Mammary epithelial cell (primary cell): ENCODE measurements at places on chromosomes 7 and 10. TPM values are rescaled to one million over a fixed set of nuclear protein-coding genes. Genes with fewer than 3 reads are reported as not detected.
A peak's percentile ranks its signal among the peaks of the same experiment; 100 is the strongest.

DNA sequence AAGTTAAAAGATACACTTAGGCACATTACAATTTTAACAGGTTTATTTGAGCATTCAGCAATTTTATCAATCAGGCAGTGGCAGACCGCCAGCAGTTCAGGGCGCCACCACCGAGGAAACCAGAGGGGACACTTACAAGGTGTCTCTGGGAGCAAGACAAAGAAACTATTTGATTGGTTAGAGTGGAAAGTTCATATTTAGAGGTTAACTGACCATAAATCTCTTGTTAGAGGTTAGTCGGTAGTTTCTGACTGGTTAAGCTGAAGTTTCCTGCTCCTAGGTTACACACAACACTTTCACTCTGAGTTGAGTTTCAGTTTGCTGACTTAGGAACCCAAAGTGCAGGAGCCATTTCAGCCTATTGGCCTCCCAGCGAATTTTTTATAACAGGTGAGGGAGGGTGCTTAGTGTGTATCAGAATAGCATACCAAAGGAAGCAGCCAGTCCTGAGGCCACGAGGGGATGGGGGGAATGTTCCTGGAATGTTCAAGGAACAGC lies 10.8 kb upstream of the PVRIG start:
- DNase-seq: no peak

Gene SORCS1
- not detected for total RNA-seq

Gene KRIT1
- 40.2 TPM for total RNA-seq

GRCh38 chr10:29588629-29589421 lies 45.9 kb downstream of the SVIL start:
- DNase-seq: peak; percentile 46

DNA sequence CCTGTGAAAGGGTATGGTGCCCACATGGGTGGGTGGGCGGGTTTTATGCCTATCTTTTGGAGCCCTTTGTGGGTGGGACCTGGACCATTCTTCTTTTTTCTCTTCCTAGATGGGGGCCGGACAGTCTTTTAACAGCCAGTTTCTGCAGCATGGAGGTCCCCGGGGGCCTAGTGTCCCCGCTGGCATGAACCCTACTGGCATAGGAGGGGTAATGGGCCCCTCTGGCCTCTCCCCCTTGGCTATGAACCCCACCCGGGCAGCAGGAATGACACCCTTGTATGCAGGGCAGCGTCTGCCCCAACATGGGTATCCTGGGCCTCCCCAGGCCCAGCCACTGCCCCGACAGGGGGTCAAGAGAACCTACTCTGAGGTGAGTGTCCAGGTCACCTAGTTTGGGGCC lies 9.1 kb downstream of the ZMIZ2 start:
- DNase-seq: no peak

DNA sequence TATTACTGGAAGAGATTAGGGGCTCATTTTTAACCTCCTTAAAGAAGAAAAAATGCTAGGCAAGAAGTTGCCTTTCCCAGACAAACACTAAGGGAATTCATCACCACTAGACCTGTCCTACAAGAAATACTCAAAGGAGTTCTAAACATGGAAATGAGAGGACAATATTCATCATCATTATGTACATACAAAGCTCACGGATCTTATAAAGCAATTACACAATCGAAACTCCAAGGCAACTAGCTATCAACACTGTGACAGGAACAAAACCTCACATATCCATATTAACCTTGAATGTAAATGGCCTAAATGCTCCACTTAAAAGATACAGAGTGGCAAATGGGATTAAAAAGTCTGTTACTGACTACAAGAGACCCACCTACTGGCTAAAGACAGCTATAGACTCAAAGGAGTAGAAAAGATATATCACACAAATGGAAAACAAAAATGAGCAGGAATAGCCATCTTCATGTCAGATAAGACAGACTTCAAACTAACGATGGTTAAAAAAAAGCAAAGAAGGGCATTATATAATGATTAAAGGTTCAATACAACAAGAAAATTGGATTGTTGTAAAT lies 246.6 kb downstream of the ADRA2A start:
- DNase-seq: no peak

DNA sequence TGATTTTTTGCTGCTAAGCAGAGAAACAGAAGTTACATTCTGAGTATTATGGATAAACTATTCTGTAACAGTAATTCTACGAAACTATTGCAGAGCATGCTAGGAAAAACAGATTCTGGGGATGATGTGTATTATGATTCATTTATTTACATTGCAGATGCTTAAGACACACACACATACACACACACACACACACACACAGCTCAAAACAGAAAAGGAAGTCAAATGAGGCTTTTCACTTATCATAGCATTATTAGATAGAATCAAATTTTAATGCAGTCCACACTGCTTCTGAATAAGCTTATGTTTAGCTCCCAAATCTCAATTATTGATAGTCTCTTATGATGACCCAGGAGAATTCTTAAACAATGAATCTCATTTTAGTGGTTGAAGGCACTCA lies 307.2 kb downstream of the HGF start:
- DNase-seq: peak; percentile 59

Gene MYL10
- total RNA-seq: not detected

Gene SLC29A3
- total RNA-seq: 3.5 and 3.7 TPM in 2 replicates

Gene ADRB1
- not detected for total RNA-seq

GRCh38 chr10:13078912-13079775 lies 20.8 kb upstream of the OPTN start:
- no peak for DNase-seq

DNA sequence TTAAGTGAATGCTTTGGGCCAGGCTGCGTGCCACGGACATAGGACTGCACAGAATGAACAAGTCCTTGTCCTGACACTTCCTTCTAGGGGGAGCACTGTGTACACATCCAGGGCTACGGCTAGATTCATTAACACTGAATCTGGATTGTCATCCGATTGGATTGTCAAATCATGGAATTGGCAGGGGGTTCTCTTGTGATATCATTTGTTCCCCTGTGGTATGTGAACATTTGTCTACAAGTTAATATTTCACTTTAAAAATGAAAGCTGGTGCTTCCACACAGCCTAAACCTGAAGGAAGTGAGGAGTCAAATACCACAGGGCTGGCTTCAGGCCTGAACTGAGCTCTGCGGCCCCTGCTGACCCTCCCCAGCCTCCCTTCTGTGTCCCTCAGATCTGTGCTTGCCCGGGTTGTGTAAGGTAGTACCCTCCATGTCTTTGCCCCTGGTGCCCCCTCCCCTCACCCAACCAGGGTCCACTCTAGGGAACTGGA lies 75.6 kb downstream of the SNX10 start:
- no peak for DNase-seq

Gene ENKUR
- total RNA-seq: 0.24 TPM in 1 of 2 replicates, not detected in the other

DNA sequence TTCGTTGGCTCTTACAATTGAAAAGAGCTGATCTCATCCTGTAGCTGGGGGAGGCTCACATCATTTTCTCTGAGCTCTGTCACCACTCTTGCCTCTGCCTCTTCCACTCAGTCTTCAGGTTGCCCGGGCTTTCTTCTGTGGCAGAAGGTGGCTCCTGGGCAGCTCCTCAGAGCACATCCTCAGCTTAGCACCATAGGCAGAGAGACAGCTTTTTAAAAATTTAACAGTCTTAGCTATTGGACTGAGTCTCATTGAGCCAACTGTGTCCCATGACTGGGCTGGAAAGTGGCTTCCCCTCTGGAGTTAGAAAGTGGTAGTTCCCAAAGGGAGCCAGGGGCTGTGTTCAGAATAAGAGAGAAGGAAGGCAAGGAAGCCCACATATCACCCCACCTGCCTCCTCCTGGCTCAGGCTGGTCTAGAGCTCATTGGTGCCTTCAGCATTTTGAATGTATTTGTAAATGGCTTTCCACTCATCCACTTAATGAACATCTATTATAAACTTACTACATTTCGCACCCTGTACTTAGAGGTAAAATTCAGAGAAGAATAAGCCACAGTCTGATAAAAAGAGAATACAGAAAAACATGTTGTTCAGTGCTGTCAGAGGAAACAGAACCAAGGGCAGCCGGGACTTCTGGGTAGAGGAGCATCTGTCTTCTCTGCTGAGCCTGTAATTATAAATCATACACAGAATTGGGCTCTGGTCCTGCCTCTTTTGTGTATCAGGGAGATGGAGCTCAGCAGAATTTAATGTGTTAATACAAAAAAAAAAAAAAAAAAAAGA lies 119.3 kb downstream of the WDFY4 start:
- no peak for DNase-seq

DNA sequence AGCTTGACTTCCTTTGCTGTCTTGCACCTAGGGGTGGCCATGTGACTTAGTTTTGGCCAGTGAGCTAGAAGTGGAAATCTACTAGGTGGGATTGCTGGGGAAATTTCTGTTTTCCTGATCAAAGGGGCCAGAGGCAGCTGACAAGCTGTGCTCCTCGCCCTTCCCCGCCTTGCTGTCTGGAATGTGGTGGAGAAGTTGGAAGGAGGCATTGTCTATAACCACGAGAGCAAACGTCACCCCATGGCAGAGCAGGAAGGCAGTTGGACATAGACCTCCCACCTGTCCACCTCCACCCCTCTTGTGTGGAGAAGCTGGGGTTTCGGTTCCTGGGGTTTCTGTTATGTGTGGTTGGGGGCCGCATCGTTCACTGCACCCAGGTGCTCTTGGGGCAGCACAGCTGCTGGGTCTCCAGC lies 7.3 kb downstream of the SFRP5 start:
- no peak for DNase-seq
